ENCODE measurements at places on chromosomes 4 and X.

DNA sequence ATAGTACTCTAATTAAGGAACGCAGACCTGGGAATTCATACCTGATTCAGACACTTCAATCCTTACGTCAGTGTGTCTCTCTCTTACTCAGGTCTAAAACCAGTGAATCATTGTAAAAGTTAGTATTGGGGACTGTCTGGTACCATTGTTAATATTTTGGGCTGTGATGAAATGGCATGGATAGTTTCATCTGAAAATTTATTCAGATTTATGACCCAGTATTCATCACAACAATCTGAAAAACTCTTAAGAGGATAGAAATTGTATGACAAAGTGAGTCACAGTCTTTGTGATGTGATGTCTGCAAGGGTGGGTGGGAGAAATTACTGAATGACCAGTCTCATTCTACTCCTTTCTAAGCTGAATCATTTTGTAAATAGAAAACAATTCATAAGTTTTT lies 10.3 kb downstream of the FGF2 start:
- no peak for ATAC-seq

DNA sequence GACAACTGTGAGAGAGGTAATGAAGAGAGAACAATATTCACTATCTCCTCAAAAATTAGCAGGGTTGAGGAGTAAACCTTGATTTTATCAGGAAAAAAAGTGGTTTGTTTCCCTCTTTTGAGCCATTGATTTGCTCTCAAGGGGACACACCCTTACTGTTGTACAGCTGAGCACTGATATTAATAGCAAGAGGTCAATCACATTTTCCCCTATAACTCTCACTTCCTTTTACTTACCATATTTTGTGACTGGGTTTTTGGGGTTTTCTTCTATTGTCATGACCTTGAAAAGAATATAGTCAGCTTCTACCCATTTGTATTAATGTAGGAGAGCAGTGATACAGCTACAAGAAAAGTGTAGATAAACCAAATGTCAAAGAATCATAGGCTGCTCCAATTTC lies 70.2 kb upstream of the LONRF3 start:
- ATAC-seq, result no peak

DNA sequence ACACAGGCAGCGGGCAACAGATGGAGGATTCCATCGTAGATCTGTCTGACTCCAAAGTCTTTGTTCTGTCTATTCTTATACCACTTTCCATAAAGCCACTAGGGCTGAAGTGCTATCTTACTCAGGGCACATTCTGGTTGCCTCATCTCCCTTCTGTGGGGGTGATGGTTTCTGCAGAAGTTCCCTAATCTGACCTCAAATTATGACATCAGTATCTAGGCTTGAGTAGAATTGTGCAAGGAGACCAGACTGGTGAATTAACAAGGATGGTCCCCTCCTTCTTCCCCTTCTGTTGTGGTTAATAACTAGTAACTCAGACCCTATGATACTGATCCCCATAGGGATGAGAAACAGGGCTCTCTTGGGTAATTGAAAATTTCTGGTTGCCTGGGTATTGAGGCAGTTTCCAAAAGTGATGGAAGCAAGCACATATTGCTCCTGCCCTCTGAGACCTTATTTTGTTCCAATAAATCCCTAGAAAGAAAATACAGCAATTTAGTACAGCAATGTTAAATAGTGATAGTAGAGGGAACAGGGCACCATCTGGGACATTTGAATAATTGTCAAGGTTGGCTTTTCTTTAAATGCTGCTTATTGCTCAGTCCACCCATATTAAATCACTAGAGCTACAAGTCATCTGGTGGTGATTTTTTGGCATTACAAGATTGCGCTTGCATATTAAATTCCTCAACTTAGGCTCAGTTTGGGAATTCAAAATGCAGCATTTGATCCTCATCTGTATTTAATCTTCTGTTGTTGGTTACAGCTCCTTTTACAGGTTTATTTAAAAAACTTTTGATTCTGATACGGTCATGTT lies 57.3 kb upstream of the AP1S2 start:
- ATAC-seq, result no peak

- no peak for ATAC-seq
These were observed 76.6 kb downstream of the ANXA3 start for GRCh38 chr4:78627966-78628678.

GRCh38 chrX:106955004-106955772 lies 35.0 kb downstream of the CLDN2 start:
- no peak for ATAC-seq

DNA sequence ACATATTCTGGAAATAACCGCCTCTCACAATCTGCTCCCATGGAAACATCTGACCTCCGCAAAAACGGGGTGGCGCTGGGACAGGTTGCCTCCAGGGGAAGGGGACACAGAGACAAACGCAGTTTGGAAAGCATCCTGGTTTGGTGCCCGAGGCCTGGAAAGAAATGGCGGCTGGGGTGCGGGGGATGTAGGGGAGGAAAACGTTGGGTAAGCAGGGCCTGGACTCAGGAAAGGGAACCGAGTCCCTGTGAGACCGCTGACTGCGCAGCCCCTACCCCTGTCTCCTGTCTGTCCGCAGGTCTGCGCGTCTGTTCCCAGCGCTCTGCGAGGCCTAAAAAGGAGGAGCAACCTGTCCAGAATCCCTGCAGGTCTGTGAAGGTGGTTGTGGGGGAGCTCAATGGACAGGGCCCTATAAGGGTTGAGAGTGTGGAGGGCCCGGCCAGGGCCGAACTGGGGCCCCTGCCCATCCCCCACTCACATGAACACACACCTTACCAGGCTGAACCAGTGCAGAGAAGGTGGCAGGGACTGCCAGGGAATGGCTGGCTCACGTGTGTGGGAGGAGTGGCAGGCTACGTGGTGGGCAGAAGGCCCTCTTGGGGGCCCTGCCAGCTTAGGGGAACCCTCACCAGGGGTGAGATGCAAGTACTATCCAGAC lies 672 bp downstream of the TCEAL3 start:
- ATAC-seq, result peak; percentile 20

DNA sequence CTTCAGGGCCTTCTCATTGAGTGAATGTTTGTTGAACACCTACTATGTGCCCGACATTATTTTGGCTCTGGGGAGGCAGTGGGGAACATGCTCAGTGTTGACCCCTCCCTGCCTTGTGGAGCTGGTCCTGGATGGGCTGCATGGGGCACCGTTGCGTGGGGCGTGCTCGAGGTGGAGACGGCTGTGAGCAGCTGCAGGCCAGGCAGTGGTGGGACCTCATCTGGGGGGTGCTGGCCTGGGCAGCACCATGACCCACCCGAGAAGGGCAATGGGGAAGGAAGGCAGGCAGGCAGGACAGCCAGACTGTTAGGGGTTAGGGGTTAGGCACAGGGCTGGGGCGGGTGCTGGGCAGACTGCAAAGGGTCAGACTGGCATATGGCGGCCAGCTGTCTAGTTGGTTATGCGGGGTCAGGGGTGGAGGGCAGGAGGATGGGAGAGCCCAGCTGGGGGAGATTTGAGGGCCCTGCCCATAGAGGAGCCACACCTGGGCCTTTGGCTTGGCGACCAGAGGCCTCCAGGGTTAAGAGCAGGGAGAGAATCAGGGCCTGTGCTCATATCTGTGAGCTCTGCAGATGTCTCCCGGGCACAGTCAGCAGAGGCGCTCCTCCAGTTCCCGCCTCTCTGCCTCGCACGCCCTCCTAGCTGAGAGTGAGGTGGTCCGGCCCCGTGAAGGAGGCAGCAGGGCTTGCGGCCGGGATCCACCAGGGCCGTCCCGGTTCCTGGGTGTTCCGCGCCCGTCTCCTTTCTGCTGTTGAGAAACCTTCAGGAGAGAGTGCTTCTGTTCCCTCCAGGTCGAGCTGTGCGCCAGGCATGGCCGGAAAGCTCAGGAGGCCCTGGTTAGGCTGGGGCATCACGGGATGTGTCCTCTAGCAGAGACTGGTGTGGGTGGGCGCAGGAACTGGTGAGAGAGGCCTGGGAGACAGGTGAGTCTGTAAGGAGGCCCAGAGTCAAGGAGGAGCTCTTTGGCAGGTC lies 73.3 kb downstream of the RGS12 start:
- ATAC-seq, result no peak
